ENCODE measurements at places on chromosomes 13 and 19.

DNA sequence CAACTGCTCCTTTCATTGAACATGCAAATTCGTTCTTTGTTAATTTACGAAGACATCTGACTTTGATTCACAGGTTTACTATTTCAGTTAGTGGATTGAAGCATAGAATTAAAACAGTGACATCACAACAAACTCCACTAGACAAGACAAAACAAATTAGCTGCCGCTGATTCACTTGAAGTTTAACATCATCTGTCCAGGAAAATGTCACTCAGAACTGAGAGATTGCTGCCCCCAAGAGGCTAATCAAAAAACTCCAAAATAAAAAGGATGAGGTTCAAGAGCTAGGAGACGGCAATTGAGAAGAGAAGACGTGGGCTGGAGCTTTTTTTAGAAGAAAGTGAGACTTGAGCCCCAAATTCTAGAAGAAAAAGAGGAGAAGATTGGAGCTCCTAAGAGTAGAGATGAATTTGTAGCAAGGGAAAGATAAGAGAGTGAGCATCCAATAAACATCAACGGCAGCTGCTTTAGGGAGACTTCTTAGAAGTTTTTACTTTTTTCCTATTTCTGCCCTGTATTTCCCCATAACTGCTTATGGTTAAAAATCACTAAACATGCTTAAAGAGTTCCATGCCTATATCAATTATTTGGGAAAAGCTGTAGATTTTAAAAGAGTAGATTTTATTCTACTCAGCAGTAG is 40.8 kb upstream of the TPP2 start:
- no peak for DNase-seq

- DNase-seq = no peak
Observed at GRCh38 chr13:39810091-39810877, 154.8 kb downstream of the COG6 start.

- DNase-seq = no peak
Observed at GRCh38 chr13:59755632-59756290, 408.0 kb downstream of the DIAPH3 start.

- peak; percentile 36 for DNase-seq
Observed at GRCh38 chr19:3668331-3669081, 31.8 kb downstream of the PIP5K1C start.

DNA sequence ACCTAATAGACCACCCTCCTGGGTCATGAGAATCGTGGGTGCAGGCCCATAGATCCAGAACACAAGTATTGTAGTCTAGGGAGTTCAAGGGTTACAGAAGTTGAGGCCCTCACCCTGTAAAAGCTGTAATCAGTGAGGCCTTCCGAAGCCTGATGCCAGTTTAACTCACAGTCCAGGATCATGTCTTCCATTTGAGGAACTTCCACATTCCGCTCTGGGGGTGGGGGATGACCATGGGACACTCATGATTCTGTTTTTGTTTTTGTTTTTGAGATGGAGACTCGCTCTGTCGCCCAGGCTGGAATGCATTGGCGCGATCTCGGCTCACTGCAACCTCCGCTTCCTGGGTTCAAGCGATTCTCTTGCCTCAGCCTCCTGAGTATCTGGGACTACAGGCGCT is 1.7 kb upstream of the RASIP1 start:
- DNase-seq = no peak

GRCh38 chr13:42996584-42996983 is 4.5 kb upstream of the EPSTI1 start:
- no peak for DNase-seq

DNA sequence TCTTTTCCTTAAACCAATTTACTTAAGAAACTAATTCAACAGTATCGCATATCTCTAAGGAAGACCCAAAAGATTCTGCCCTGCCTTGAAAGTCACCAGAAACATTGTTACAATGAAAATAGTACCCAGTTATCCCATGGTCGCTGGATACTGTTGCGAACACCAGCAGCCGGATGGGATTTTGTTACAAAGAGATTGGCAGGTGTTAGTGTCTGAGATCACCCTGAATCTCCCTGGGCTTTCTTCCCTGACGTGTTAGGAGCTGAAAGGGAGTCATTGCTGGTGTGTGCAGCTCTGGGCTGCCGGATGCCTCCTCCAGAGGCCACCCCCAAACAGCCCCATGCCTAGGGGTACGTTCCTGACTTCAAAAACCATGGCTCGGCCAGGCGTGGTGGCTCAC is 38.2 kb downstream of the PTPRS start:
- no peak for DNase-seq

- no peak for DNase-seq
Observed at GRCh38 chr13:46045424-46045823, 7.1 kb downstream of the ZC3H13 start.

DNA sequence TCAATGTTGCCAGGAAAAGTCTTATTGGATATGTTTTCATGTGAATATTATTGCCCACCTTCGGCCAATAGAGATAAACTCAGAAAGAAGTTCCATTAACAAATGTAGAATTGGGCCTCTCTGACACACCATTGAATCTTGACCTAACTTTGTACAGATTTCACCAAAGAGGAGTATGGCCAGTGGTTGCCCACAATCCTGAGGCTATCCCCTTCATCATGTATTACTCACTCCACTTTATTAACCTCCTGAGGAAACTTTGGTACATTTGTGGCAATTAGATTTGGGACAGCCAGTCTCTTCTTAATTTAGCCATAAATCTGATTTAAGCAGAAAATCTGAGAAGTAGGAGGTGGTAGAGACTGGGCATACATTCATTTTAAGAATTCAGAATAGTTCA is 53.3 kb upstream of the POSTN start:
- DNase-seq = no peak

DNA sequence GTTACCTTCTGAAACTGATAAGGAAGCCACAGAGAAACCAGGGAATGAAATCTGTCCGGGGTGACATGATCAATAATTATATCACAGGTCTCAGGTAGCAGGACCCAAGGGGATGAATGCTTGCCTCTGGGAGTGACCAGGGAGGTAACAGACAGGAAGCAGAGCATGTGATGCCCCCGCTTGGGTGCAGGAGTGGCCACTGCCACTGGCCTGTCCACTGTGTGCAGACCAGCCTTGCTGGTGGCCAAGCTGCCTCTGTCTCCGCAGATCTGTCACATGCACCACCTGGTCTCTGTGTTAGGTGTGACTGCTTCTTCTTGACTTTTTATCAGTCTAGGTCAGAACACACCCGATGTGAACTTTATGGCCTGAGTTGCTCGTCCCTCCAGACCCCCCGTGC is 71.8 kb downstream of the PEPD start:
- peak; percentile 2 for DNase-seq

DNA sequence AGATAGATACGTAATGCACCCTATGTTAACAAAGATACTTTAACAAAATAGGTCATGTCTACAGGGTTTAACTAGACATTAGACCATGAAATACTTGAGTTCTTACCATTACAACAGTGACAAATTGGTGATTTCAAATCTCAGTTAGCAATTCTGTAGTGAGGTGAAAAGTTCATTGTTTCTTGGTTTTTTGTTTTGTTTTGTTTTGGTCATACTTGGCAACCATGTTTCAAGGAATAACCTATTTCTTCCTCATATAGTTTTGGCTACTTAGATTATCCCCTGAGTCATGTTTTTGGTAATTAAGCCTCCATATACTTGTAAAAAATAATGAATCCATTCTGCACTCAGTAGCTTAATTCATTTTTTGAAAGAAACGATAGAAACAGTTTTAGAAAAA is 1200.4 kb downstream of the DIAPH3 start:
- no peak for DNase-seq

- DNase-seq = peak; percentile 88
Observed at GRCh38 chr19:10230861-10231611, at the start of gene S1PR2. TSS of gene S1PR2 (minus strand) at chr19:10231331. CDS start at chr19:10224905, 6,426 bp downstream.

DNA sequence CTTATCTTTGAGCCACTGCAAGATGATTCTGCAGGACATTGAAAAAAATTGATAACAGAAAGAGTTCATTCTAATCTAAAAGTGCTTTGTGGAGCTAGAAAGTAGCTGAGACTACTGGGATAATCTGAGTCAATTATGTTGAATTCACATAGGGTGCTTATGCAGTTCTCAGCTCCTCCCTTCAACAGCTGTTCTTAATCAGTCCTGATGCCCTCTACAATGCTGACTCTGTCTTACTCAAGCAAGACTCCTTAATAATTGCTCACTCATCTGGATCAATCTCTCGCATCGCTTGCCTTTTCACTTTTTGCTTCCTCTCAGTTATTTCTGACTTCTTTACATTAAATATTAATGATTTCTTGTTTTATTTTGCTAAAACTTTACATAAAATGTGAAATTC is 182.1 kb downstream of the PCDH17 start:
- no peak for DNase-seq

- no peak for DNase-seq
Observed at GRCh38 chr13:100129605-100130004, 40.7 kb downstream of the PCCA start.

DNA sequence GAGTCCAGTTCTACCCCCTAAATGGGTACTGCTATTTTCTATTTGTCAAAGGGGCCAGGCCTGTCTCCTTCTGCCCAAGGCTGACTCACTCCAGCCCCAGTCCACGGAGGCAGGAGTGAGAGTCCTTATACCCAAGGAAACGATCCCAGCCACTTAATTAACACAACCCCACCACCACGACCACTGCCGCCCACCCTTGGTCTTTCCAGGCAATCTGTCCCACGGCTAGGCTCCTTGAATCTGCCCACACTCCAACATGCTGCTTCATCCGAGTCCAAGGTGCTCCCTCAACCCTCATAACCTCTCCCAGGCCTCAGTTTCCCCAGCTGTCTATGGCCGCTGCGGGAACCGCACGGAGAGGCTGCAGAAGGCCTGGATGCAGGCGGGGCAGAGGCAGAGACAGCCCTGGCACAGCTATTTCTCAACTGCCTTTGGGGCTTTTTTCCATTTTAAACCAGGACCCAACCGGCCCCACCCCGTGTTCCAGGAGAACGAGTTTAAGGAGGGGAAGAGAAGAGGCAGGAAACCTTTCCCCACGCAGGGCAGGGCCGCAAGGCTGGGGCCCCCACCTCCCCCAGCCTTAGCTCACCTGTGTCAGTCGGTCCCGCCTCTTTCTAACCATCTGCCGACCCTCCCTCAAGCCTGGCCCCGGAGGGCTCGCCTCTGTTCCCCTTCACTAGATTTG is 746 bp downstream of the RAB3D start:
- DNase-seq = no peak

- no peak for DNase-seq
Observed at GRCh38 chr19:11151181-11151580, 4.4 kb downstream of the SPC24 start.

DNA sequence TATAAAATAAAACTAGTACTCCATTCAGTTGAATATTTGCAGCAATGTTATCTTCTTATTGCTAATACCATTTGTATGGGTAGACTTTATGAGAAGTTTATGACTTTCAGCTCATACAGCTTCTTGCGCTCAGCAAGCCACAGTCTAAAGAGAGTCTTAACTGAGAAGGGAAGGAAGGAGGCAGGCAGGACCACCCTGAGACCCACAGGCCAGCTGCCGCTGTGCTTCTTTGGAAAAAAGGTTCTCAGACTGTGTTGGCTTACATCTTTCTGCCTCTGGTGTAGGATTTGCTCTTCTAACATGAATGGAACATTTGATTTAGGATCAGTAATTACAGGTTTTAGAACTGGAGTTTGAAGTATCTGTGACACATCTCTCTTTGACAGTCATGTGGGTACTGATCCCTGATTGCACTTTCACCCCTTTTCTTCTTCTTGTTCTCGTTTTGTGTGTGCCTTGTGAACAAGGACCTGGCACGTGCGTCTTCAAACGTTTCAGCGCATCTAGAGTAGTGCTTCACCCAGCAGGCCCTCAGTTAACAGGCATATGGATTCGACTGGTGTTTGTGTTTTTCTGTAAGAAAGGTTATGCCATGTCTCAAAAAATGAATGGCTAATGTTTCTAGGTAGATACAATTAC is 7.1 kb upstream of the GPR18 start:
- DNase-seq = no peak

- peak; percentile 79 for DNase-seq
Observed at GRCh38 chr19:1104311-1105007, 665 bp downstream of the GPX4 start.

GRCh38 chr19:48705431-48705830 is 9.7 kb downstream of the FUT2 start:
- no peak for DNase-seq

DNA sequence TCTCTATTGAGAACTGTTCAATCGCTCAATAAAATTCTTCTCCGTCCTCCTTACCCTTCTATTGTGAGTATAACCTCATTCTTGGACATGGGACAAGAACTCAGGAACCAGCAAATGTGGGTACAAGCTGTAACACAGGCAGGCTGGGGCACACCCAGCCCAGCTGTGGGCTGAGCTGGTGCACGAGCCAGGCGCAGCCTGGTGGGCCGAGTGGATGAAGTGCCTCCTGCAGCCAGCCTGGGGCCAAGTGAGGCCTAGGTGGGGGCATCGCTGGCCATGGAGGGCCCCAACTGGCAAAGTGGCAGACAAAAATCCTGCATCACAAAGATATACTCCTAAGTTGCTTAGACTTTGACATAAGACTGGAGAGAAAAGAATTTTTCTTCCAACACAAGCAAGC is 57.9 kb upstream of the DIAPH3 start:
- DNase-seq = no peak

DNA sequence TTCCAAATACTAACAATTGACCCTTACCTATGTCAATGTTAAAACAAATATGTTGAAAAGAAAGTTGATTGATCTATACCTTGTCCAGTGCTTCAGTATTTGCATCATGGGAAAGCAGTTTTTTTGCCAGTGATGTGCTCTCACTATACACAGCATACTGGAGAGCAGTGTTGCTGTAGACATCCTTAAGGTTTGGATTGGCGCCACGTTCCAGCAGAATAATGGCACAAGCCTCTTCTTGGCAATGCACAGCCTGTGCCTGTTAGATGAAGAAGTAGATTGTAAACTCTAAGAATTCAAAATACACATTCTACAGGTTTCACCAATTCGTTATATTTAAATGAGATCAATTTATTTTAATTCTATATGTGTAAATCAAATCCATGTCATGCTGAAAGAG is 43.9 kb upstream of the C1QTNF9B start:
- DNase-seq = no peak

GRCh38 chr19:14310055-14310454 is 71.2 kb upstream of the ADGRE5 start:
- no peak for DNase-seq

DNA sequence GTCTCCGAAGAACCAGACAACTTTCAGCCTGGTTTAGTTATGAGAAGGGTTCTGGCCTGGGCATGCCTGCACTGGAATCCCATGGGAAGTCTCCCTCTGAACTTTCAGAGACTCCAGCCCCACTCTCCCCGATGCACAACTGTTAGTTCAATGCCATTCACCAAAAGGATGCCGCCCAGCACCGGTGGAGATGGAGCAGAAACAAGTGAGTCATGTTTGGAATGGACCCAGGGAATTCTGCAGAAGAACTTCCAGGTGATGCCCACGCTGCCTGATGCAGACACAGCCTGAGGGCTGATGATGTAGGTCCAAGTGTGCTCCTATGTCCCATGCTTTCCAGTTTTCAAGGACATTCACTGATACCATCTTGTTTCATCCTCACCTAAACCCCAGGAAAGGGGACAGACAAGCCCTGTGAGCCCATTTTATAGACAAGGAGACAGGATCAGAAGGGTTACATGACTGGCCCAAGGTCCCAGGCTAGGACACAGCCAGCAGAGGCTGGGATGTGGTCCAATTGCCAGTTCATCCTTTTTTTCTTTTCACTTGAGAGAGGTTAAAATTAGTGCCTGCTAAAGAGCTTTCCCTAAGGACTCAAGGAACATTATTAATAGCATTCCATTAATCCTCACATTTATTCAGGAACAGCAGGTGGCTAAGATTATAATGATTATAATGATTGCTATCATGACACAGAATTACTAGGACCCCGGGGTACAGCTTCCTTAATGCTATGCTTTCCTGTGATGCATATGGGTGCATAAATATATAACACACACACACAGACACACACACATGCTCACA is 39.5 kb downstream of the SIAH3 start:
- no peak for DNase-seq
